ENCODE measurements at places on chromosomes 1 and 21.

- no peak for DNase-seq
Measured at GRCh38 chr1:246801241-246802020, 77.2 kb downstream of the SCCPDH start.

GRCh38 chr1:53919675-53920066, 25.7 kb downstream of the DIO1 start:
- no peak for DNase-seq

GRCh38 chr21:44614161-44614631, 2.3 kb downstream of the KRTAP10-8 start:
- DNase-seq, result no peak

DNA sequence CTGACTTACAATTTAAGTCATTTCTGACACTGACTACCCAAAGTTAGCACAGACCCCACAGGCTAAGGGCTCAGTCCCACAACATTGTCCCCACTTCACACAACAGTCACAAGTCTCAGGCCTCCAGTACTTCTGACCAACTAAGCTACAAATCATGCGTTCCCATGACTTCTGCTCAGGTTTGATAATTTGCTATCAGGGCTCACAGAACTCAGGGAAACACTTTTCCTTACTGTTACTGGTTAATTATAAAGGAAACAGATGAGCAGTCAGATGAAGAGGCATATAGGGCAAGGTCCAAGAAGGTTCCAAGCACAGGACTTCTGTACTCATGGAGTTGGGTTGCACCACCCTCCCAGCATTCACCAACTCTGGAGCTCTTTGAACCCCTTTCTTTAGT, 151.2 kb upstream of the TNR start:
- DNase-seq, result no peak

DNA sequence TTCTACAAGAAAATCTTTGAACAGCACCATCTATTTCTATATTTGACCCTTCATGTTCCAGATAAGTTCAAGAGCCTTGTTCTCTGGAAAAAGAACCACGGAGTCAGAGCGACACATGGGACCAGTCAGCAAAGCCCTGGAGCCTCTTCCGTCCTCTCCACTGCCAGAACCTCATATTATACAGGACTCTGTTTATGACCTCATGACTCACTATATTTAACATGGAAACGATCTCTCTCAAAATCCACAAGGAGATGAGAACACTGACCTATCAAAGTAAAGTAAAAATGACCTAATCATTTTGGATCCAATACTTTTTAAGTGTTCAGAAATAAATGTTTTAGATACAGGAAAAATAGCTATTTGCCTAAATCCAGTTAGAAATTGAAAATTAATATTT, 124.6 kb upstream of the KRTAP19-8 start:
- DNase-seq, result no peak

- DNase-seq, result no peak
Measured at GRCh38 chr1:147741065-147741464, 19.3 kb downstream of the GJA5 start.

DNA sequence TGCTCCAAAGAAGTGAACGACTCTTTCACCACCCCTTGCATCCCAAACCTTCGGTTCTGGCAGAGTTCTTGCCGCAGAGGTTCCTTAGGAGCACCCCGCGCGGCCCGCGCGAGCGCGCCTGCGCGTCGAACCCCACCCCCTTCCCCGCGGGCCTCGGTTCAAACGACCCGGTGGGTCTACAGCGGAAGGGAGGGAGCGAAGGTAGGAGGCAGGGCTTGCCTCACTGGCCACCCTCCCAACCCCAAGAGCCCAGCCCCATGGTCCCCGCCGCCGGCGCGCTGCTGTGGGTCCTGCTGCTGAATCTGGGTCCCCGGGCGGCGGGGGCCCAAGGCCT, at the start of gene C1orf56:
Gene C1orf56 (plus strand): TSS at position 161 of the 334 bp plus-strand sequence. CDS start 97 bp downstream, at position 258.
- DNase-seq, result no peak

DNA sequence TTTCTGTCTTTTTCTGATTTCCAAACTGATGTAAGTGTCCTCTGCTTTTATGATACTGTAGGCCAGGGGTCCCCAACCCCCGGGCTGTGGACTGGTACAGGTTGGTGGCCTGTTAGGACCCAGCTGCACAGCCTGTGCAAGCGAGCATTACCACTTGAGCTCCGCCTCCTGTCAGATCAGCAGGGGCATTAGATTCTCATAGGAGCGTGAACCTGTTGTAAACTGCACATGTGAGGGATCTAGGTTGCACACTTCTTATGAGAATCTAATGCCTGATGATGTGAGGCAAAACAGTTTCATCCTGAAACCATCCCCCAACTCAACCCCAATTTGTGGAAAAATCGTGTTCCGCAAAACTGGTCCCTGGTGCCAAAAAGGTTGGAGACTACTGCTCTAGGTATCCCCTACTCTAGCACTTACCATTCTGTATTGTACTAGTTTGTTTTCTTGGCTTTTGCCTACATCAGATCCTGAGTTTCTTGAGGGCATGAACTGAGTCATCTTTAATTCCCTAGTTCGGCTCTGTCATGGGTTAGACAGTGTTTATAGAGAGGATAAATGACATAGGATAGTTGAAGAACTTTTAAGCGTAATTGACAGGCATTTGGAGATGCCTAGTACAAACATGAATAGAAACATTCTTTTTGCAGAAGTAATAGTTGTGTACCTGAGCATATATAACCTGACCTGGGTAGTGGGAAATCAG, 4.1 kb downstream of the ABCD3 start:
- no peak for DNase-seq

DNA sequence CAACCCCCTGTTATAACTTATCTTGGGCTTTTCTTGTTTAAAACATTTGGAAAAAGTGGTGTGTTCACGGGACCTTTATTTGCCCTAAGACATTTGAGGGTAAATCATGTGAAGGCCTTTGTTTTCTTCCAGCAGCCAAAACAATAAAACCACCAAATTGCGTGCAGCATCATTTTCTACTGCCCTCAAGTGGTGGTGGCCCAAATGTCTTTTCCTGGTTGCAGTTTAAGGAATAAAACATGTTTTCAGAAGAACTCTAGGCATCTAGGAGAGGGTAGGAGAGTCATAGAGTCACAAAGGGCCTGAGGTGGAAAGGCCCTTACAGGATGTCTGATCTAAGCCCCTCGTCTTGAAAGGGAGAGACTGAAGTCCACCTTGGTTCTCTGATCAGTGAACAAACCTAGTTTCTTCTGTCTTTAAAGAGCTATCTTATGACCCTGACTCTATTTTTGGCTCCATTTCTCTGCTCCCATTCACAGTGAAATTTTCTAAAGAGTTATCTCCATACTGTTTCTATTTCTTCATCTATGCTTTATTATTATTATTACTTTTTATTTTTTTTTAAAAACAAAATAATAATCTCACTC, 16.0 kb upstream of the EPS15 start:
- no peak for DNase-seq

DNA sequence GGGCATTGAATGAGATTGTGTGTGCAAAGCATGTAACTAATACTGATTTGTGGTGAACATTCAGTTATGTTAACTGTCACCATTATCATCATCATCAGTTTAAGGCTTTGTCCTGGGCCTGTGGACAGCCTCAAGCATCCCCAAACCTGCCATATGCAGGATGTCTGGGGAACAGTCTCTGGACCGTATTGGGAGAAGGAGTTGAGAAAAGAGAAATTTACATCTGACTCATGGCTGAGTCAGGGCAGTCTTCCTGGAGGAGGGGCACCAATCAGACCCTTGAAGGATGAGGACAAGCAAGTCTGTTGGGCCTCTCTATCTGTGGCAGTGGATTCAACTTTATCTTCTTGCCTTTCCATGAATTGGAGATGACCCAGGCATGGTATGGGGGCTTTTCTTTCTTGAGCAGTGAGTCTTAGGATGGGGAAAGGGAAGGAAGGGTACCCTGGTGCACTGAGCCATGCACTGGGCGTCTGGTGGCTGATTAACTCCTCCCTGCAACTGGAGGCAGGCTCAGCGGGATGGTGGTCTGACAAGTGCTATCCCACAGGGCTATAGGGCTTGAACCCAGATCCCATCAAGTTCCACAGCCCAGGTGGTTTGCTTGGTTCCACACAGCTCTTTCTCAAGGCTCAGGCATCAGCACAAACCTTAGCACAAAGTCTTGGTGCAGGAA, 2.9 kb downstream of the PADI3 start:
- DNase-seq, result no peak

DNA sequence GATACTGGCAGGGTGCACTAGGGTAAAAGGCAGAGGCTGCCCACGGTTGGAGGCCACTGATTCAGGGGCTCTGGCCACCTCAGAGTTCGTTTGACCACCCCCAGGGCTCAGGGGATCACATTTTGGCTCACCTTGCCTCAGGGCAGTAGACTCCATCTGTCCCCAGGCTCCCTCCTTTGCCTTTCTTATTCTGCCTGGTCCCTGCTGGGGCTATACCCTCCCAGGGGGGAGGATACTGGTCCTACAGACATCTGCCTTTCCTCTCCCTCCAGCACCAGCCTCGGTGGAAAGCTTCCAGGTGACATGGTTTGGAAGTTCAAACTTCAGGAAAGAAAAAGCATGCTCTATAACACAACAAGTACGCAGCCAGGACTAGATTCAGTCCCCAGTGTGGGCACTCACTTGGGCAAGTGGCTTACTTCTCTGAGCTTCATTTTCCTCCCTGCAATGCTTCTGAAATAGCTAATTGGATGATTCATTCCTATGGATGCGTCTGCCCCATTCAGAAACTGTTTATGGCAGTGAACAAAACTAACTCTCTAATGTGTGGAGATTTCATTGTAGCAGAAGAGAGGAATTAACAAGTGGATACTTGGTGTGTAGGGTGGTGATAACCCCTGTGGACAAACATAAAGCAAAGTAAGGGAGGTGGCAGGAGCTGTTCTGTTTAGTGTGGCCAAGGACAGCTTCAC, 154.8 kb downstream of the TRABD2B start:
- no peak for DNase-seq

DNA sequence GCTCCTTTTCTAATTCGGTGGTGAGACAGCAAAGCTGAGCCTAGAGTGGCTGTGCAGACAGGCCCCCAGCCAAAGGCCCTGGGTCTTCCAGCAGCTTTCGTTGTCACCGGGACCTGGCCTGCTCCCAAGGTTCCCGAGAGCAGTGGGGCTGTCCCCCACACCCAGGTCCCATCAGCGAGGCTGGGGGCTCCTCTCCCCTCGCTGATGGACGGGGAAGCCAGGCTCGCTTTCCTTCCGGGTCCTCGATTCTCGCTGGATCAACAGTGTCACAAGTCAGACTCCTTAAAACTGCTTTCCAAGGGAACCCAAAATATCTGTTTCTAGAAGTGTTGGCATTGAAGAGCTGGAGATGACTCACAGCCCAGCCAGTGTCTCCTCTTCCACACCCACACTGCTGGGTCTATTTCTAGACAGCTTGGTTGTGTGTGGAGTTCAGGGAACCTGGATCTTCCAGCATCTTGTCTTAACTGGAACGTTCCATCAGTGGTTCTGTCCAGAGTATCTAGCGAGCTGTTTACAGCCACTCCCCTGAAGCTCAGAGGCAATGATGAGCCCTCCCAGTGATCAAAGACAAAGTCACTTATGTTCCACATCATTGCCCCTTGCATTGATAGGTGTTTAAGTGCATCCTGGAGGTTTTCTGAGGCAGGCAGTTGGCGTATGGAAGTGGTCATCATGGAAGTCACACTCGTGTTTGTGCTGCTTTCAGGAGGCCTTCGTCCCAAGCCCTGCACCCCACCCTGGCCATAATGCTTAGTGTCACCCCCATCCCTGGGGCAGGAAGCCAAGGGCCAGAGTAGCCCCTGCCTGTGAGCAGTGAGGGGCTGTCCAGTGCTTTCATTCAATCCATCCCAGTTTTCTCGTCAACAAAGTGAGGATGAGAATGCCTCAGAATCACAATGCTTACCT, 35.2 kb downstream of the RRP1 start:
- DNase-seq, result no peak

DNA sequence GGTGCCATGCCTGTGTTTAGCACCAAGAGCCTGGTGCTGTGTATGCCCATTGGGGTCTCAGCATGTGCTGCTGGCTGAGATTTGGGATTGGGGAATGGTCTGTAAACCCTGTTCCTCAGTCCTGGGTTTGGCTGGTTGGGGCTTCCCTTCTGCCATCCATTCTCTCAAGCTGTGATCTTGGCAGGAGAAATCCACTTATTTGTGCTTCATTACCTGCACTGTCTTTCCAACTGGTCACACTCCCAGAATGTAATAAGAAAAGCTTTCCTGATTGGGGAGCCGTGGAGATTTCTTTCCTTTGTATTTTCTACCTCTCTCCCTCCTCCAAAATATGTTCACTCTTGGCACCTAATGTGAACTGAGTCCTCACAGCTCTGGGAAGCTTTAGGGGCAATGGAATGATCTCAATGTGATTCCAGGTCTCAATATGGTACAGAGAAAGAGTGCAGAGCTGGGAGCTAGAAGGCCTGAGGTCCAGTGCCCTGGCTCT, 23.0 kb upstream of the KCNA10 start:
- no peak for DNase-seq

DNA sequence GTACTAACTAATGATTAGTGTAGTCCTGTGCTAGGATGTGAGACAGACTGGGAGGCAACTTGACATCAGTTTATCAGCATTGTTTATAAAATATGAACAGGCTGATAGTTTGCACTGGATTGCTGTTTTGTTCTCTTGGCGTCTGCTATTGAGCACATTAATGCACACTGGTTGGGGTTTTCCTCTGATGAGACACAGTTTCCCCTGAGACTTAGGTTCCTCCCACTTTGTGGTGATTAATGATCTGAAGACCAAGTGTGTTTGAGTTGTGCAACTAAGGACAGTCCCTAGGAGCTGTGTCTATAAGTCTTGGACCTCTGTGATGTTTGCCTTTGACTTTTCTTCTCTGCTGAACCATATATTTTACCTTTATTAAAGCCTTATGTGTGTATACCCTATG, 1015.4 kb downstream of the AMY1C start:
- DNase-seq, result no peak

DNA sequence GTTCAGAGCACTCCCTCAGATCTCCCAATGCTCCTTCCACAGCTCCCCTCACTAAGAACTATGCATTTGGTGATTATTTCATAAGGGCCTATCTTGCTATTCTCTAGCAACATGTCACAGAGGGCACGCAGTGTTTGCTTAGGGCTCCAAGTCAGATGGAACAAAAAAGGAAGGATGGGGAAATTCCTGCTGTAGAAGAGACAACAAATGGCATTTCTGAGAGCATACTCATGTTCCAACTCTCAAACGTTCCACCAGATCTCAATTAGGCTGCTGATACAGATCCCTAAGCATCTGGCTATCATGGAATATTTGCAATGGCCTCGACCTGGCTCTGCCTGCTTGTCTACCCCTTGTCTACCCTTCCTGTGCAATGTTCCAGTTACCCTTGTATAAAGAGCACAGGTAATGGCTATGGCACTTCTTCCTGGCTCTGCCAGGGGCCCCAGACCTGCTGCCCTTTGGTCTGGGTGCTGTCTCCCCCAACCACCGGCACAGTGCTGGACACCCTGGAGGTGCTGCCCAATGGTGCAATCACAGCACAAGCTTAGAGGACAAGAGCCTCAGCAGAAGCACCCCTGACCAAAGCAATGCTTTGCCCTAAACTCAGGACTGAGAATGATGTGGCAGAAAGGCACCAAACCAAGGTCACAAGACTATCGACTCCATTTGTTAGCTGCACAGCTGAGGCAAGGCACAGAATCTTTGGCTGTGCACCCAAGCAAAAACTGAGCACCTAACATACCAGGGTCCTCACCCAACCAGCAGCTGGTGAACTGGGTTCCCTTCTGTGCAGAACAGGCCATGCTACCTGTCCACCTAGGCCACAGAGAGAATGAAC, 3.6 kb downstream of the PARP1 start:
- DNase-seq, result no peak

GRCh38 chr21:31731056-31731856, 662 bp downstream of the SCAF4 start:
- no peak for DNase-seq

Data from esophagus squamous epithelium (tissue), 5 donors.